ENCODE measurements at places on chromosomes 13 and 19.

- no peak for DNase-seq
Observed at GRCh38 chr13:113410472-113411201, 42.7 kb downstream of the ADPRHL1 start.

- no peak for DNase-seq
Observed at GRCh38 chr19:37991176-37991835, 84.3 kb downstream of the SIPA1L3 start.

- DNase-seq = no peak
Observed at GRCh38 chr19:18350490-18350889, 10.1 kb downstream of the PGPEP1 start.

DNA sequence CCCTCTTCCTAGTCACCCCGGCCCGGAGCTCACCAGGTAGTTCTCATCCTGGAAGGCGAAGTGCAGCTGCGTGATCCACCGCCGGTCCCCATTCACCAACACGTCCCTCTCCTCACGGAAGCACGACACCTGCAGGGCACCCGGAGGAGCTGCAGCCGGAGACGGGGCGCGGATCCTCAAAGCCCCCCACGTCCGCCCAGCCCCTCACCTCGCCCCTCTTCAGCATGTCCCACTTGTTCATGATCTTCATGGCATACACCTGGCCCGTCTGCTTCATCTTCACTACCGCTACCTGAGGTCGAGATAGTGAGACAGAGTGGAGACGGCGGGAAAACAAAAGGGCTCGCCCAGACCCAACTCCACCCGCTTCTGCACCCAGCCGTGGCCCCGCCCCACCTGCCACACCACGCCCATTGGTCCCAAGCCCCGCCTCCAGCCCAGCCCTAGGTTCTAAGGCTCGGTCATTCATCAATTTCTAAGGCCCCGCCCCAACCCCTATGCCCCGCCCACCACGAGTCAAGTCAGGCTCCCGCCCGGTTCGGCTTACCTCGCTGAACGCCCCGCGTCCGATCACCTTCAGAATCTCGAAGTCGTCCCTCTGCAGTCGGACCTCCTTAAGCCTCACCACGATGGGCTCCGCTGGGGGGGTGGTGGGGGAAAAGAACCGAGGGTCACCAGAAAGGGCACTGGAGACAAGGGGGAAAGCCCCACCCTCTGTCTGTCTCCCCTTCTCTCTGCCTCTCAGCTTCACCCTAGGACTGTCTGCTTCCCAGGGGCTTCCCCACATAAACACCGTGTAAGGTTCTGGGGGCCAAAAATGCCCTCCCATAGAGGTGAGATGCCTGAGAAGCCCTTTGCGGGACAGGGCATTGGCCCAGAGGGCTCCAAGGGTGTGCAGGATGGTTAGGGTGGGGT is 2.8 kb downstream of the DMPK start:
- DNase-seq = no peak

GRCh38 chr13:47480121-47480520 is 521.0 kb downstream of the SUCLA2 start:
- DNase-seq = no peak

- no peak for DNase-seq
Observed at GRCh38 chr19:8004723-8005513, 523 bp downstream of the ELAVL1 start.

- no peak for DNase-seq
Observed at GRCh38 chr13:20093951-20094350, 66.9 kb downstream of the GJA3 start.

GRCh38 chr13:113209759-113210421 is 477 bp downstream of the CUL4A start:
- no peak for DNase-seq

GRCh38 chr13:32838945-32839344 is 177.3 kb upstream of the KL start:
- no peak for DNase-seq
